B cell (primary cell): ENCODE measurements at places on chromosomes 16 and 17.
A peak's percentile ranks its signal among the peaks of the same experiment; 100 is the strongest.

DNA sequence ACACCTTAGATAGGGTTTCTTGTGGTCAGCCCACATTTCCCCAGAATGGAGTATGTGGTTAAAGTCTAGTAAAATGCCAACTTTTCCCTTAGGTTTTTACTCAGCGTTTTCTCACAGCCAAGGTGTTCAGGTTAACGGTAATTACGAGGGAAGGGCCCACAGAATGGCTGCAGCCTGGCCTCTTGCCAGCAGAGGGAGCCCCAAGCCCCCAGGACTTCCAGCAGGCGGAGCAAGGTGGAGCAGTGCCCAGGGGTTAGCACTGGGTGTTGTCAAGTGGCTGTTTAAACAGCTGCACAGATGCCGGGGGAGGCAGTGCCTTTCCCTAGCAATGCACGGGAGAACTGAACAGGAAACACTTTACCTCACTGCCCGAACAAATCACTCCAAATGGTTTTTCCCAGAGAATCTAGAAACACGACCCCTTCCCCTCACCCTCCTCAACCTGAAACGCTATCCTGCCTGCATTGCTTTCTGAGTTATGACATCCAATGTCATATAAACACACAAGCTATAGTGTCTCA is 6.6 kb downstream of the PHB1 start:
- peak; percentile 87 for DNase-seq

- peak; percentile 82 for DNase-seq
Observed at GRCh38 chr17:77107506-77108433, 33.0 kb upstream of the SEC14L1 start.

GRCh38 chr17:13002761-13003453 is 14.9 kb downstream of the ELAC2 start:
- DNase-seq, result peak; percentile 63

- no peak for DNase-seq
Observed at GRCh38 chr16:50154420-50154950, 1.4 kb downstream of the TENT4B start.

GRCh38 chr17:48555258-48556228 is 10.6 kb upstream of the HOXB2 start:
- DNase-seq, result no peak

- no peak for DNase-seq
Observed at GRCh38 chr17:68277807-68278206, 13.1 kb downstream of the SLC16A6 start.

GRCh38 chr16:28205117-28205899 is 6.5 kb downstream of the XPO6 start:
- DNase-seq, result no peak

DNA sequence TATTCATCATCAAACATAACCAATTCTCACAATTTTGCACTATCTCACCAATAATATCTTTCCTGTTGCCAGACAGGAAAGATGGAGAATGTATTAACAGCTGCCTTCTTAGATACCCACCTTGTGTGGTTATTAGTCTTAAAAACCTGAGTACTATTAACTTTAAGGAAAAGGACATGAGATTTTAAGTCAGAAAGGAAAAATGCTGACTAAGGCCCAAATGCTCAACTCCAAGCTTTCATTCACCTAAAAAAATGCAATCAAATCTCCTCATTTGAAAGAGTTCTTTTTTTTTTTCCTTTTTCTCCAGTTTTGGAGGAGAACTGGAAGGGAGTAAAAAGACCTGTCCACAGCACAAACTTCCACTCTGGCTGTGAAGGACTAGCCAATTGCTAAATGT is 61.3 kb upstream of the PHOSPHO1 start:
- no peak for DNase-seq

DNA sequence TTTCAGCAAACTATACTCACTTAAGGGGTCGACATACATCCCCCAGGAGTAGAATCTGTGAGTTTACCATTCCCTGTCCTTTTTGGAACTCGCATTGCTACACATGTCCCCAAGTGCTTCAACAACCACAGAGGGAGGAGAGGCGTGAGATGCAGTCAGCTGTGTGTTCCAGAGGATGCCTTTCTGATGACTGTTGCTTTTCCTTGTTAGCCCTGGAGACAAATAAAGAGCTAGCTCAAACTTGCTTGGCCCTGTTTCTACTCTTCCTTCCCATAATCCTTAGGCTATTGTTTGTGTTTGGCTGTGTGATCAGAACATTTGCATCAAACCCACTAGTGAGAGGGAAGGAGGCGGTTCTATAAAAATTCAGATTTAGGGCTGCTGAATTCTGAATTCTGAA is 264.0 kb downstream of the ENGASE start:
- DNase-seq, result no peak

- DNase-seq, result peak; percentile 70
Observed at GRCh38 chr17:40290629-40291280, 3.1 kb downstream of the CDC6 start.

GRCh38 chr16:86906623-86907022 is 328.3 kb downstream of the FOXL1 start:
- DNase-seq, result no peak

DNA sequence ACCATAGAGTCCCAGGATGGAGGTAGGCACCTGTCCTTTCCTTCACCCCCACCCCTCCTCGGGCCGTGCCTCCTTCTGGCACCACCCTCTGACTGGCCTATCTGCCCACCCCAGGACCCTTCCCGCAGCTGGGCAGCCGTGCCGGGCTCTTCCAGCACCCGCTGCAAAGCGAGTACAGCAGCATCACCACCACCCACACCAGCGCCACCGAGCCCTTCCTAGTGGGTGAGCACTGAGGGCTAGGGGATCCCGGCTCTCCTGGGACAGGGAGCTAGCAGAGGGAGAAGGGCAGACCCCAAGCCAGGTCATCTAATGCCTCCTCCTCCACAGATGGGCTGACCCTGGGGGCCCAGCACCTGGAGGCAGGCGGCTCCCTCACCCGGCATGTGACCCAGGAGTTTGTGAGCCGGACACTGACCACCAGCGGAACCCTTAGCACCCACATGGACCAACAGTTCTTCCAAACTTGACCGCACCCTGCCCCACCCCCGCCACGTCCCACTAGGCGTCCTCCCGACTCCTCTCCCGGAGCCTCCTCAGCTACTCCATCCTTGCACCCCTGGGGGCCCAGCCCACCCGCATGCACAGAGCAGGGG is 7.8 kb downstream of the GALK1 start:
- no peak for DNase-seq
